ENCODE measurements at places on chromosomes 11 and 22.

GRCh38 chr22:25797498-25798290, 55.7 kb downstream of the MYO18B start:
- DNase-seq: no peak

DNA sequence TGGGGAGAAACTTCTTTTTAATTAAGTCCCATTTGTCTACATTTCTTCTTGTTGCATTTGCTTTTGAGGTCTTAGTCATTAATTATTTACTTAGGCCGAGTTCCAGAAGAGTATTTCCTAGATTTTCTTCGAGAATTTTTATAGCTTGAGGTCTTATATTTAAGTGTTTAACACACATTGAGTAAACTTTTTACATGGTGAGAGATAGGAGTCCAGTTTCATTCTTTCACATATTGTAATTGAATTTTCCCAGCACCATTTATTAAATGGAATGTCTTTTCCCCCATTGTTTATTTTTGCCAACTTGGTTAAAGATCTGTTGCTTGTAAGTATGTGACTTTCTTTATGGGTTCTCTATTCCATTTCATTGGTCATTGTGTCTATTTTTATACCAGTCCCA, 1344.0 kb upstream of the RAG2 start:
- no peak for DNase-seq

DNA sequence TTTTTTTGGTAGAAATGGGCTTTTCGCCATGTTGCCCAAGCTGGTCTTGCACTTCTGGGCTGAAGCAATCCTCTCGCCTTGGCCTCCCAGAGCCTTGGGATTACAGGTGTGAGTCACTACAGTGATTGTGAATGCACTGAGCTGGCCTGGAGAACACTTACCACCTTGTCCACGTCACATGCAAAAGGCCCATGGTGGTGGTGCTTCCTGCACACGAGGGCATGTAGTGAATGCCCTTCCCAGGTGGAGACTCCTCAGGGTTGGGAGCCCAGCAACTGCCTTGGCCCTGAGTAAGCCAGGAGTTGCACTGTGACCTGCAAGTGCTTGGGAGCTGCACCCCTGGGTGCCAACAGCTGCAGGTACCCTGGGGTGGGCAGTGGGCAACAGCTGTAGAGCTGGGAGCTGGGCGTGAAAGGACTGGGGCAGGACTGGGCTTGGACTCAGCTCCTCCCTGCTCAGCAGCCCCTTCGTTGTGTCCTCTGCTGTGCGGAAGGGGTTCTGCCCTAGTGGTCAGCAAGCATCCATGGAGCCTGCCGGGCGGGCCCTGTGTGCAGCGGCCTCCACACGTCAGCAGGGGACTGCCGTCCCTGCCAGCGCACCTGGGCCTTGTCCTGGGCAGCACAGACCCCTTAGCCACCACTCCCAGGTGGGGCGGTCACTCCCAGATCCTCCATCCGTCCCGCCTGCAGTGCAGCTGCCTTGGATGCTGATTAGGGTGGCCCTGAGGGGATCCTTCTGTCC, 9.3 kb upstream of the ADORA2A start:
- no peak for DNase-seq

DNA sequence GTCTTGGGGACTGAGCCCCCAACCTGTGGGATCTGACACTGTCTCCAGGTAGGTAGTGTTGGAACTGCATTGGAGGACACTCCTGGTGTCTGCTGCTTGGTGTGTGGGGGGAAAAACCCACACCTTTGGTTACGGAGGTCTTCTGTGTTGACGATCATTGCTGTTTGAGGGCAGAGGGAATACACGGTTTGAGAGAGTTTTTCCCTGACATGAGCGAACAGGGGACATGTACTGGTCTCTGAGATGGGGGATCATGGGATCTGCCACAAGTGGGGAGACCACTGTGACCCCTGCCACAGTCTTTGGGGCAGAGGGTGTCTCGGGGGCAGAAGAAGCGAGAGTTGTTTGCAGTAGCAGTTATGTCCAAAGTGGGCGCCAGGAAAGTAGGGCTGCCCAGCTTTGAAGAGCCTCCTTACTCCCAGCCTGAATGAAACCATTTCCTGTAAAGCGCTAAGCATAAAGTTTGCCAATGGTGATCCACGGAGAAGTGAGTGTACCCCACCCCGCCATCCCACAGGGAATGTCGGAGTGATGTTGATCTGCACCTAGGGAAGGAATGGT, 5.4 kb upstream of the SAA2 start:
- DNase-seq: no peak

DNA sequence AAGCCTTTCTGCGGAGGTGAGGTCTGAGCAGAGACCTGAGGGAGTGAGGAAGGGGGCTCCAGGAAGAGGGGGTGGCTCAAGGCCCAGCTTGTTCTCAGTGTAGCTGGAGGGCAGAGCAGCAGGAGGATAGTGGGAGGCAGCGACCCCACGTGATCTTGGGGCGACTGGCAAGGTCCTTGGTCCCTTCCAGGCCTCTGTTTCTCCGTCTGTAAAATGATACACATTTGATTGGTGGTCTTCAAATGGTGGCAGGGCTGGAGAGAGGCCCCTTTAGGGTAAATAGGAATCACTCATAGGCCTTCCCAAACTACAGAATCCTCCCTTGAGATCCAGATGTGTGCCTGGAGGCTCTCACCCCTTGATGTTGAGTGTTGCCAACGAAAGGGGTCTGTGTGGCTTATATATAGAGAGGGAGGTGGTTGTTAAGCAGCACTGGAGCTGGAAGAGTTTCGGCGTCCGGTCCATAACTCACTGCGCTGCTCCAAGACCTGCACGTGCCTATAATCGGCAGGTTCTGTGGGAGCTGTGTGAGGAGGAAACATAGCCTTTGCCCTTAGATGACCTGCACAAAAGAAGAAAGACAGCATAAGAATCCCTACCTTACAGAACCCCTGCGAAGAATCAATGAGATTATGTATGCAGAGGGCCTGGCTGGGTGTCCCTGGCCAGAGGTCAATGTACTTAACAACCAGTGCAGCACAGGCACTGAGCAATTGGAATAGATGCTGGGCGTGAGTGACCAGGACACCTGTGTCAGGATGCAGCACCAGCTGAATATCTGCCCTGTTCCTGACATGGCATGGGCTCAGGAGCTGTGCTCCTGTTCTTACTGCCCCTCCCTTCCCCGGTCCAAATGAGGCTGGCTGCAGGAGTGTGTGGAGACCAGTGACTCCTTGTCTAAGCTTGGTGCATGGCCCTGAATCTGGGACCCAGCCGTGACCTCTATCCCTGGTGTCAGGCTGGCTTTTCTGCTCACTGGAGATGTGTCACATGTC, 28.7 kb downstream of the OTOG start:
- DNase-seq: no peak

GRCh38 chr11:126352934-126353801, 2.3 kb upstream of the ST3GAL4 start:
- peak; percentile 15 for DNase-seq

GRCh38 chr11:8356721-8357504, 93.2 kb upstream of the LMO1 start:
- DNase-seq: no peak

- DNase-seq: no peak
Observed at GRCh38 chr22:45322873-45323525, 13.3 kb downstream of the FAM118A start.

- no peak for DNase-seq
Observed at GRCh38 chr11:67304511-67305113, 1.3 kb downstream of the SSH3 start.

DNA sequence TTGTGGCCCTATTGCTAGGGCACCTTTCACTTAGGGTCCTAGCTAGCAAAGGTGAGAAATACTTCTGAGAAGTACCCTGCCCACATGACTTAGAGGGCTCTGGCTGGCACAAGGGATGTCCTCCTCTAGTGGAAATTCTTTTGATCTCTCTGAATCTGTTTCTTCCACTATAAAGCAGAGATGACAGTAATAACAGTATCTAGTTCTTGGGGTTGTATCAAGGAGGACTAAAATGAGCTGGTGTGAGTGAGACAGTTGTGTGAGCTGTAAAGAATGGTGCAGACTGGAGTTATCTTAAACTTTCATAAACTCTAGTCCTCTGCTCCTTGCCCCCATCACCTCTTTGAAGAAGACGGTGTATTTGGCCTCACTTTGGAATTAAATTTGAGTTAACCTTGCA, 157.8 kb upstream of the PLET1 start:
- DNase-seq: no peak

GRCh38 chr11:18366286-18366685, 28.1 kb upstream of the LDHA start:
- no peak for DNase-seq

DNA sequence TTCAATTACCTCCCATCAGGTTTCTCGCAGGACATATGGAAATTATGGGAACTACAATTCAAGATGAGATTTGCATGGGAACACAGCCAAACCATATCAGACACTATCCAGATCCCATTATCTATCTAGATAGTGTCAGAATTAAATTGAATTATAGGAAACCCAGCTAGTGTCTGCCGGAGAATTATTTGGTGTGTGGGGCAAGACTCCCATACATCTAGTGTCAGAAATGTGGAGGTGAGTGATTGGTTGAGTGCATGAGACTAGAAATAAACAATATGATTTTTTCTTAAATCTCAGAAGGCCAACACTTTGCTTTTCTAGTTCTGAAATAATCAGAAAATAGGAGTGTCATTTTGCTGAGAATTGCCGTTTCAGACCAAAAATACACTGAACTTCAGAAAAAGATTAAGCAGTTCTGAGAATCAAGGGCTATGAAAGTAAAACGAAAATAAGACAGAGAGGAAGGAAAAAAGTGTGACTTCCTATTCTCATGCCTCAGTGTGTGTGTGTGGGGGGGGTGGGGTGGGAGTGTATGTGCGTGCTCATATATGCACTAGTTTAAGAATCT, 21.3 kb downstream of the CASP12 start:
- no peak for DNase-seq

DNA sequence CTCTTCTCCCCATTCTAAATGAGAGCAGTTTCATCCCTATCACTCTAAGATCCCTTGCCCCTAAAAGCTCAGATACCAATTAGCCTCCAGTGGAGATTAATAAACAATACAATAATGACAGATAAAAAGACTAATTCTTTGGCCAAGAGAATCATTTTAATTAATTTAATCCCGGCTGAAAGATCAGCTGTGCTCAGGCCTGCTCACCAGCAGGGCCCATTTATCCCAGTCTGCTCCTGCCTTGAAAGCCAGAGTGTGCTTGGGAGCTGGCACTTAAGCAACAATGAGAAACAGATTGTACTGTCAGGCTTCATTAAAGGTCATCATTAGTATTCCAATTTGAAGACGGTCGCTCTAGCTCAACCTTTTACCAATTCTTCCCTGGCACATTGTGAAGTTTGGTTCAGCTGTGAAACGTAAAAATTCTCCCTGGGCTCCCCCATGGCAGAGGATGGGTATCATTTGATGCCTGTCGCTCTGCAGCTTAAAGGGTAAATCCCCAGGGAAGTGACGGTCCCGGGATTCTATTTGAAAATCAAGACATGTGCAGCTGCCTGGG, 36.1 kb upstream of the HTATIP2 start:
- no peak for DNase-seq

DNA sequence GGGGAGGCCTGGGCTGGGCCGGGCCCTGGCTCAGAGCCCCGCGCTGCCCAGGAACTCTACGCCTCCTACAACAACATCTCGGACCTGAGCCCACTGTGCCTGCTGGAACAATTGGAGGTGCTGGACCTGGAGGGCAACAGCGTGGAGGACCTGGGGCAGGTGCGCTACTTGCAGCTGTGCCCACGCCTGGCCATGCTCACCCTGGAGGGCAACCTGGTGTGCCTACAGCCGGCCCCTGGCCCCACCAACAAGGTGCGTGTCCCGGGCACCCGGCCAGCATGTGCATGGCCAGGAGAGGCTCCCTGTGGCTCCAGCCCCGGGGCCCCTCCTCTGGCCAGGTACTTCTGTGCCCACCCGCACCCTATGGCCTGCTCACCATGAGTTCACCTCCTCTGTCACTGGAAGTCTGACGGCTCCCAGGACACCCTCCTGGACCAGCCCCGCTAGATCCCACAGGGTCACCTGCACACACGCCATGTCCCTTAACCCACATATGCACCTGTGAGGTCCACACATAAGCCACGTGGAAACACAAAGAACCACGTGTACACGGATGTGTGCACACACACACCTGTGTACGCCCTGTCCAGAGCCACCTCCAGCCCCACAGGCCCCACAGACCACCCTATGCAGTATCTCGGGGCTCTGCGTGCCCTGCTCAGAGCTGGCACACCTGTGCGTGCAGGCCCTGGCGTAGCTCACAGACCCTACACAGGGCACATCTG, 10.4 kb downstream of the LMNTD2 start:
- no peak for DNase-seq

DNA sequence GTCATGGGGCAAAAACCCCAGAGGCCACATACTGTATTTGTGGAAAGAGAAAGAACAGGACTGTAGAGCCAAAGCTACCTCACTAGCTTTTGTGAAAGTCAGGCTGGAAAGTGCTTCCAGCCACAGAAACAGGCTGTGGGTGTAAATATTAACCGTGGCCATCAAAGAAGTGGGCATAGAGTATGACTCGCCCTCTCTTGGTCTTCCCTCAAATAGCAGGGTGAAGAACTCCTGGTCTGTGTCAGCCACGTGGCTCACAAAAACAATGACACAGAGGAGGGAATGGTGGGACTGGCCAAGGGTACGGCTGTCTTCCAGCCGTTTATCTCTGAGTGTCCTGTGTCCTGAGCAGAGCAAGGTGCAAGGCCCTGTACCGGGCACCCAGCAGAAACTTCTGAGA, 37.6 kb upstream of the UBASH3B start:
- DNase-seq: no peak

DNA sequence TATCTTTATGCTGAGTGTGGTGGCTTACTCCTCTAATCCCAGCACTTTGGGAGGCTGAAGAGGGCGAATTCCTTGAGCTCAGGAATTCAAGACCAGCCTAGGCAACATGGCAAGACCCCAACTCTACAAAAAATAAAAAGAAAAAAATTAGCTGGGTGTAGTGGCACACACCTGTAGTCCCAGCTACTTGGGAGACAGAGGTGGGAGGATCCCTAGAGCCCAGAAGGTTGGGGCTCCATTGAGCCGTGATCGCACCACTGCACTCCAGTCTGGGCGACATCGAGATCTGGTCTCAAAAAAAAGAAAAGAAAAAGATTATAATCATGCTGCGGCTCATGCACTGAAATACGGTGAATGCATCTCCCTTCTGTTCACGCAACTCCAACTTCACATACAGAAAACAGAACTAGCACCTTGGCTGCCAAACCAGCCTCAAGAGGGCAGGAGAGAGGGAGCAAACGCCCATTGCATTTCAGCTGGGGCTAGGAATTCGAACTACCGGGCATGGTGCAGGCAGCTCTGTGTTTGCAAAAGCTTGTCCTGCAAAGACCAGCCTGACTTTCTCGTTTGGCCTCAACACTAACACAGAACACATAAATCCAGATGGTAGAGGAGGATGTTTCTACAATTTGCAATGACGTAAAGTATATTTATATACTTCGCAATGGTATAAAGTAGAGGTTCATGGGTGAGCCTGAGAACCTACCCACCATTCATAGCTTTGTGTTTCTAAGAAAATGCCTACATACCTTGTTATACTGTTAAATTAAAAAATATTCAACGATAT, 6.3 kb upstream of the SYNGR1 start:
- peak; percentile 36 for DNase-seq

DNA sequence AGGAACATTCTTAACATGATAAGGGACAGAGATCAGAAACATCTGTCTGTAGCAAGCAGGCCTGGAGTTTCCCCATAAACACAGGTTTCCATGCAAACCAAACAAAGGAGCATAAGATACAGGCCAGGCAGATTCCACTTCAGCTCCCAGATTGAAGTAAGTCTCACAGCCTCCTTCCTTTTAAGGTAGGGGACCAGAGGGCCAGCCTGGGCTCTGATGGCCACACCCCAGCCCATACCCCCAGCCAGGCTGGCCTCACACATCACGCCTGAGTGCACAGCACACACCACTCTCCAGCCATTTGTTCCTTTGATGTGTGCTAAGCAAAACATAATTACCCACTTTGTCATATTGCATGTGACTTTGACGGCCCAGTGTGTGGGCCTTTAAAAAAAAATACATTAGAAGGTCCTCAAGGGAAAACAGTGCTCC, 518.7 kb downstream of the NTM start:
- DNase-seq: peak; percentile 66
